ENCODE measurements at places on chromosomes 6 and 20. TPM values are rescaled to one million over a fixed set of nuclear protein-coding genes. Genes with fewer than 3 reads are reported as not detected.

DNA sequence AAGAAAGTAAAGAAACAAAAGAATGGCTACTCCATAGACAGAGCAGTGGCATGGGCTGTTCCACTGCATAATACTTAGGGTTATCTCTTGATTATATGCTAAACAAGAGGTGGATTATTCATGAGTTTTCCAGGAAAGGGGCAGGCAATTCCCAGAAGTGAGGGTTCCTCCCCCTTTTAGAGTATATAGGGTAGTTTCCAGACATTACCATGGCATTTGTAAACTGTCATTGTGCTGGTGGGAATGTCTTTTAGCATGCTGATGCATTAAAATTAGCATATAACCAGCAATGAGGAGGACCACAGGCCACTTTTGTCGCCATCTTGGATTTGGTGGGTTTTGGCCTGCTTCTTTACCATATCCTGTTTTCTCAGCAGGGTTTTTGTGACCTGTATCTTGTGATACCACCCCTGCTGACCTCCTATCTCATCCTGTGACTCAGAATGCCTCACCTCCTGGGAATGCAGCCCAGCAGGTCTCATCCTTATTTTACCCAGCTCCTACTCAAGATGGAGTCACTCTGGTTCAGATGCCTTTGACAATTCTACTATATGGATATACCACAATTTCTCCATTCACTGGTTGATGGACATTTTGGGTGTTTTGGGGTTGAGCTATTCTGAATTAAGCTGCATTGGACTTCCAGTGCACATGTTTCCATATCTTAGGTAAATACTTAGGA is 280.6 kb downstream of the FARS2 start:
- H3K4me3 ChIP-seq, result no peak overlapping the region
- H3K27me3 ChIP-seq, result no peaks in the 10 kb centered on the region
- H3K36me3 ChIP-seq, result no peaks in the 10 kb centered on the region
- no peaks in the 10 kb centered on the region for H3K4me1 ChIP-seq
- DNase-seq, result no peak

The RIPOR3 gene
- total RNA-seq, result 0.67 TPM

The FERMT1 gene
- 1.9 TPM for total RNA-seq

The TMEM14C gene
- 37.2 TPM for total RNA-seq

DNA sequence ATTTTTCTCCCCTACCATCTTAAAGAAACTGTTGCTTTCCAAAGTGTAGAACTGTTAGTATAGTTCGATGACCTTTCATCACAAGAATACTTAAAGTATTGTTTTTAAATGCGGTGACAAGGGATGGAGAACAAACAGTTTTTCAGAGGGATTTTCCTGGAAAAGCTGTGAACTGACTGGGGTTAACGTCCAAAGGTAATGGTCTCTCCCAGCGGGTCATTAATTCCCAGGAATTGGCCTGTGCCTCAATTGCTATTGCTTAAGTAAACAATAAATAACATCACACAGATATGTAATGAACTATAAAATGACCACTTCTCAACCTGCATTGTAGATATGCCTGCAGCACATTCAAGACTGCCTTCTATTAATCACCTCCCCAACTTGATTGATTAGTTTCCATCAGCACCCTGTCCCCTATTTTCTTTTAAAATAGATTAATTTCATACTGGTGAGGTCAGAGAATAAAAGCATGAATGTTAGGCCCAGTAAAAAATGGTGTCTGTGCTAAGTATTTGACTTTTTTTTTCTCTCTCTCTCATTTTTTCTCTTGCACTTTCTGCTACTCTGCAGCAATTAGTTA is 268.2 kb downstream of the SAMD5 start:
- no peaks in the 10 kb centered on the region for H3K36me3 ChIP-seq
- no peak for DNase-seq
- no peaks in the 10 kb centered on the region for H3K27me3 ChIP-seq
- H3K4me1 ChIP-seq, result no peaks in the 10 kb centered on the region
- no peak overlapping the region for H3K27ac ChIP-seq
- no peak overlapping the region for H3K4me3 ChIP-seq
